ENCODE measurements at places on chromosomes 2 and 18. TPM values are rescaled to one million over a fixed set of nuclear protein-coding genes. Genes with fewer than 3 reads are reported as not detected.

GRCh38 chr18:23689031-23689615 is at the start of gene LAMA3:
Gene LAMA3, plus strand, starts transcription at chr18:23689453. Its CDS starts 231 bp downstream, at chr18:23689684.
- peak within 1 kb of the TSS; percentile 53 for H3K4me3 ChIP-seq
- no peak within 1 kb of the TSS for H3K27ac ChIP-seq
- peaks cover 10% of the 10 kb centered on the region for H3K4me1 ChIP-seq
- no peak for DNase-seq
- H3K27me3 ChIP-seq = peaks cover 65% of the 10 kb centered on the region

- H3K4me1 ChIP-seq = no peaks in the 10 kb centered on the region
- no peak overlapping the region for H3K4me3 ChIP-seq
- no peaks in the 10 kb centered on the region for H3K27me3 ChIP-seq
- DNase-seq = no peak
These were observed 28.0 kb downstream of the ST6GAL2 start for GRCh38 chr2:106857882-106858478.

- H3K4me1 ChIP-seq = peaks cover 10% of the 10 kb centered on the region
- H3K27me3 ChIP-seq = no peaks in the 10 kb centered on the region
- no peak for DNase-seq
- no peak overlapping the region for H3K4me3 ChIP-seq
These were observed 56.4 kb downstream of the KCNH7 start for GRCh38 chr2:162782138-162782537.

HOXD9 gene
- total RNA-seq = not detected

DNA sequence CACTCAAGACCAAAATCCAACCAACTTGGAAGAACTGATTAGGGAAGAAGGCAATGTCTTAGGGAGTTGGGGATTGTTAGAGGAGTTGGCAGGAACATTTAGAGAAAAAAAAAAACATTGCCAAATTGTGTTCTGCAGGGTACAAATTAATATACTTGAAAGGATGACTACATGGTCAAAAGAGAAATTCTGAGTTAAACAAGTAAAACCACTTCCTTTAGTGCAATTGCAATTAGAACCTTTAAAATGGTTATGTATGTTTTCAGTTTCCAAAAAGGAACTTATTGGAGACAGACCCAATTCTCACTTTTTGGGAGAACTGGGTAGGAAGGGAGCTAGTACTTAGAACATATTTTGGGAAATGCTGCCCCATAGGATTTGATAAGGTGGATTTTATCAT is 137.9 kb downstream of the GPD2 start:
- peaks cover 15% of the 10 kb centered on the region for H3K4me1 ChIP-seq
- H3K27ac ChIP-seq = no peak overlapping the region
- no peak overlapping the region for H3K4me3 ChIP-seq
- peaks cover 39% of the 10 kb centered on the region for H3K36me3 ChIP-seq
- DNase-seq = no peak
- H3K27me3 ChIP-seq = no peaks in the 10 kb centered on the region

DNA sequence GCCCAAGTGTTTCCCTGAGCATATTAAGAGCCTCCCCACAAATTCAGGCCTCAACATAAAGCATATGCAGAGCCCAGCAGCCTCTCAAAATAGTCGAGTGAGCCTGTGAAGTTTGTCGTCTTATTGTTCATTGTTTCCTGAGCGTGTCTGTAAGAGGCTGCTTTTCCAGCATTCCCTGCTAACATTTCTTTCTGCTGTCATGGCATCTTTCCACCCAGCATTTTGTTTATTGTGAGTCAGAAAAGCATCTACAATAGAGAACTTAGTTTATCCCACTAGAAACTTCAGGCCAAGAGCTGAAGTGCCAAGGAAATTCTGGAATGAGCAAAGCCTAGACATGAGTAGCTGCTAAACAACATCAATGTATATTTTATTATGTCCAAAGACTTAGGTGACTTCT is 46.3 kb upstream of the STAM2 start:
- no peak overlapping the region for H3K27ac ChIP-seq
- H3K36me3 ChIP-seq = no peaks in the 10 kb centered on the region
- H3K4me3 ChIP-seq = no peak overlapping the region
- H3K4me1 ChIP-seq = no peaks in the 10 kb centered on the region

DNA sequence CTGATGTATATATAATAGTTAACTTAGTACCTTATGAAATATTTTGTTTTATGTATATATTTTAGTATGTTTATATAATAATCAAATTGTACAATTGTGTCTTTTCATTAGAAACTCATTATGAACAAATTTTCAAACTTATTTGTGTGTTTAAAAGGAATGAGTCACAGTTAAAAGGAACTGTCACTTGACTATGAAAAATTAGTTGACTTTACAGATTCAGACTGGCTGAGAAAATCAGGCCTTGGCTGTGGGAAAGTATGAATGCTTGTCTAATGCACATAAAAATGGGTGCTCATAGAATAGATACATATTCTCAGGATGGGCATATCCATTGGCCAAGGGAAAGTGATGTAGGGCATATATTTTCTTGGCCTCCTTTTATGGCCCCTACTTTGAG is 576.8 kb downstream of the SATB2 start:
- no peaks in the 10 kb centered on the region for H3K36me3 ChIP-seq
- H3K27me3 ChIP-seq = no peaks in the 10 kb centered on the region
- no peaks in the 10 kb centered on the region for H3K4me1 ChIP-seq
- DNase-seq = no peak
- no peak overlapping the region for H3K4me3 ChIP-seq

GRCh38 chr2:147352264-147353071 is 492.4 kb upstream of the ACVR2A start:
- no peak overlapping the region for H3K4me3 ChIP-seq
- H3K4me1 ChIP-seq = no peaks in the 10 kb centered on the region
- DNase-seq = no peak
- H3K36me3 ChIP-seq = no peaks in the 10 kb centered on the region
- no peak overlapping the region for H3K27ac ChIP-seq
- H3K27me3 ChIP-seq = peaks cover 3% of the 10 kb centered on the region

DNA sequence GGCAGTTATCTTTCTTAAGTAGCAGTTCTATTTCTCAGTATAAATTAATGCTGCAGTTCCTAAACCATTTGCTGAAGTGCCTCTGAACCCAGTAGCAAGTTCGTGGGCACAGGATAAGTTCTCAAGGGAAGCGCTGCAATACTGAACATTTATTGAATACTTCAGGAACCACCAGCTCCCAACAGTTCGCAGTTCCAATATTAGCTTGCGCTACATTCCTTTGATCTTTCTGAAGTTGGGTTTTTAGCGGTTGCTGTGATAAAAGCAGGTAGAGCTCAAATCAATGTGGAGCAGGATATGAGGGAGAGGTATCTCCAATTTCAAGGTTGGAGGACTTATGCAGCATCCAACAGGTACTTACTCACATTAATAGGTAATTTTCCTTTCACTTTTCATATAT is 33.7 kb downstream of the PDCL3 start:
- no peak overlapping the region for H3K4me3 ChIP-seq
- DNase-seq = no peak
- no peaks in the 10 kb centered on the region for H3K36me3 ChIP-seq
- H3K27me3 ChIP-seq = peaks cover 3% of the 10 kb centered on the region
- H3K4me1 ChIP-seq = peaks cover 13% of the 10 kb centered on the region

RESP18 gene
- not detected for total RNA-seq

DNA sequence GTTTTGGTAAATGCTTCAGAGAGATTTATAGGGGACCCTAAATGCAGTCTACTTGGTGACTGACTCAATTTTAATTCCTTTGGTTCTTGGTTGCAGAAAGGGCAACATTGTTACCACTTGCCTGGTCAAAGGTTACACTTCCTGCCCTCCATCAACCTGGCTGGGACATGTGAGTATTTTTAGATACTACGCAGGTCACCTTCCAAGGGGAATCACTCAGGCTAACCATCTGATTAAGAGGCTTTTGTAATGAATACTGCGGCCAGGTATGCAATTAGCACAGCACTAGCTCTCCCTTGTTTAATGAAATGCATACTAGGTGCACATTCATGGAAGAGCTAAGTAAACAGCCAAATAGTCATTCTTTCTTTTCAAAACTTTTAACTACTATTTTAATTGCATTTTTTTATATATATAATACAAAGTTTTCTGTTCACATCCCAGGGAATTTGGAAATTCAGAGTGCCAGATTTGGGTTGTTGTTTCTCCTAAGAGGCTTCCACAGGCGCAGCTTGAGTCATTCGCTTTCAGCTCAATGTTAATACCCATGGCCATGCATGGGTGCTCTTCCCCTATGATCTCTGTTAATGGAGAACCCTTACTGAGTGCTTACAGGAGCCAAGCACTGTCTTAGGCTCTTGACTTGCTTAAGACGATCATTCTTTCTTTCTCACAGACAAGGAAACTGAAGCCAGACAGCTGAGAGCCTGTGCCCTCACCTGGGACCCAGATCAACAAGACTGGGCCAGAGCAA is 152.2 kb downstream of the MTX2 start:
- no peak for DNase-seq
- no peak overlapping the region for H3K27ac ChIP-seq
- H3K4me3 ChIP-seq = no peak overlapping the region
- H3K4me1 ChIP-seq = no peaks in the 10 kb centered on the region
- no peaks in the 10 kb centered on the region for H3K36me3 ChIP-seq

DNA sequence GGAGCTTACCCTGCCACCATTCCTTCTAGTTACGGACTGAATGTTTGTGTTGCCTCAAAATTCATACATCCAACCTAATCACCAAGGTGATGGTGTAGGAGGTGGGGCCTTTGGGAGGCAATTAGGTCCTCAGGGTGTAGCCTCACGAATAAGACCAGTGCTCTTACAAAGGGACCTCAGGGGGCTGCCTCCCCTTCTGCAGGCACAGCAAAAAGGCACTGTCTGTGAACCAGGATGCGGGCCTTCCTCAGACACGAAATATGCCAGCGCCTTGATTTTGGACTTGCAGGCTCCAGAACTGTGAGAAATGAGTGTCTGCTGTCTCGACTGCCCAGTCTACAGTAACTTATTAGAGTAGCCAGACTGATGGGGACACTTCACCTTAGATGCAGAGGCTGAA is 150.4 kb upstream of the HDAC4 start:
- H3K4me3 ChIP-seq = no peak overlapping the region
- peaks cover 37% of the 10 kb centered on the region for H3K4me1 ChIP-seq
- H3K27ac ChIP-seq = no peak overlapping the region
- H3K27me3 ChIP-seq = peaks cover 26% of the 10 kb centered on the region
- no peaks in the 10 kb centered on the region for H3K36me3 ChIP-seq

MORN2 gene
- 3.8 TPM for total RNA-seq

MEIS1 gene
- not detected for total RNA-seq

GRCh38 chr18:72232644-72233043 is 311.5 kb downstream of the CBLN2 start:
- no peaks in the 10 kb centered on the region for H3K36me3 ChIP-seq
- DNase-seq = no peak
- no peak overlapping the region for H3K4me3 ChIP-seq
- no peaks in the 10 kb centered on the region for H3K27me3 ChIP-seq

RGPD4 gene
- total RNA-seq = 0.54 TPM

GRCh38 chr18:67183398-67183797 is 333.1 kb downstream of the DSEL start:
- DNase-seq = no peak
- no peaks in the 10 kb centered on the region for H3K4me1 ChIP-seq
- no peak overlapping the region for H3K27ac ChIP-seq
- H3K36me3 ChIP-seq = no peaks in the 10 kb centered on the region
- peaks cover 6% of the 10 kb centered on the region for H3K27me3 ChIP-seq

PIKFYVE gene
- 32.6 TPM for total RNA-seq

MAP3K2 gene
- 56.9 TPM for total RNA-seq

DNA sequence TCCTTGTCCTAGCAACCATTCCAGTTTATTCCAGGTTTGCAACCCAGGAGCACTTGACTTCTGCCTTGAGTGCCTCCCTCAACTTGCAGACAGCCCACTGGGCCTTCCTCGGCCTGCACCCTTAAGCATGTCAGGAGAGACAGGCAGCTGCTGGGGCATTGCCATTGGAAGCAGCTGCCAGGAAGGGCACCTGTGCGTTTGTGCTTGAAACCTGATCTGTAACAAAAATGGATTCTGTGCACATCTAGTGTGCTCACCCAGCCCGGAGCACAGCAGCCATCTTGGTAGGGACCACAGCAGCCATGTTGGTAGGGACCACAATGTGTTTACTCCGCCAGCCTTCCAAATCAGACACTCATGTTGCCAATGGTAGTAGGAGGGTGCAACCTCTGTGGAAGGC is 44.3 kb upstream of the GLI2 start:
- H3K36me3 ChIP-seq = no peaks in the 10 kb centered on the region
- H3K4me1 ChIP-seq = peaks cover 5% of the 10 kb centered on the region
- H3K27ac ChIP-seq = no peak overlapping the region
- DNase-seq = no peak

DNA sequence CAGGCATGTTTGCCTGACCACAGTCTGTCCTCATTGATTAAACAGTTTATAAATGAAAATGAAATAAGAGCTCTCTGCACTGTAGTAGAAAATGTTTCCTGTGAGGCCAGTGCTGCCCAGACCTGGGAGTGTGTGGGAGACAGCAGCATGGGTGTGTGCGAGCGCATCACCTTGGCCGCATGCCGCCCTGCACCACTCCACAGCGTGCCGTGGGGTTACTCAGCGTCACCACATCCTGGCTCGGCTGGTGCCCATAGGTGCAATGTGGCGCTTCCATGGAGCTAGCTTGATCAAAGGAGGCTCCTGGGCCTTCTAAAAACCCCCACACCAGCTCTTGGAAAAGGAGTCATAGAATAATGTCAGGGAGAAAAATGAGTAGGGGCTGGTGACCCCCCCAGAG is 76.0 kb upstream of the EPC2 start:
- H3K4me1 ChIP-seq = peaks cover 23% of the 10 kb centered on the region
- peaks cover 34% of the 10 kb centered on the region for H3K27me3 ChIP-seq
- H3K36me3 ChIP-seq = no peaks in the 10 kb centered on the region
- no peak overlapping the region for H3K4me3 ChIP-seq

DNA sequence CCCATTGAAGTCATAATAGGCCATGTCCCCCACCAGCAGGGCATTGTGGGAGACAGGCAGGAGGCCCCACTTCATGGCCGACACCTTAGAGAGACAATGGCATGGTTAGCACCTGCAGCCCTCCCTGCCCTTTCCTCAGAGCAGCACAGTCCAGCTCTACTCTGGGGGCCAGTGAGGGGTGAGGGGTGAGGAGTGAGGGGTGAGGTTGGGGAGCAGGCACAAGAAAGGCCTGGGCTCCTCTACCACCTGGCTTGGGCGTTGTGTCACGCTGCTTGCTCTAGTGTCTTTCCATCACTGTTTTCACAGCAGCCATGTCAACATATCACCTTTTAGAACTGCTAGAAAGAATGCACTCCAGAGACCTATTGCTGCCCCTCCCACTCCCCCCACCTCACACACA is 77.2 kb downstream of the ADD2 start:
- H3K4me1 ChIP-seq = peaks cover 1% of the 10 kb centered on the region
- peaks cover 10% of the 10 kb centered on the region for H3K27me3 ChIP-seq
- DNase-seq = peak; percentile 19
- no peak overlapping the region for H3K4me3 ChIP-seq
- no peak overlapping the region for H3K27ac ChIP-seq

TSN gene
- 46.6 TPM for total RNA-seq

- no peaks in the 10 kb centered on the region for H3K27me3 ChIP-seq
- H3K36me3 ChIP-seq = no peaks in the 10 kb centered on the region
- no peak overlapping the region for H3K27ac ChIP-seq
- H3K4me1 ChIP-seq = no peaks in the 10 kb centered on the region
These were observed 1170.4 kb upstream of the ZEB2 start for GRCh38 chr2:145690183-145690778.

CAPN14 gene
- 0.33 TPM for total RNA-seq
